ENCODE measurements at places on chromosomes 7 and 10. TPM values are rescaled to one million over a fixed set of nuclear protein-coding genes. Genes with fewer than 3 reads are reported as not detected.
A peak's percentile ranks its signal among the peaks of the same experiment; 100 is the strongest.

The HMX2 gene
- not detected for total RNA-seq

The RNF148 gene
- total RNA-seq, result 2.8 TPM

DNA sequence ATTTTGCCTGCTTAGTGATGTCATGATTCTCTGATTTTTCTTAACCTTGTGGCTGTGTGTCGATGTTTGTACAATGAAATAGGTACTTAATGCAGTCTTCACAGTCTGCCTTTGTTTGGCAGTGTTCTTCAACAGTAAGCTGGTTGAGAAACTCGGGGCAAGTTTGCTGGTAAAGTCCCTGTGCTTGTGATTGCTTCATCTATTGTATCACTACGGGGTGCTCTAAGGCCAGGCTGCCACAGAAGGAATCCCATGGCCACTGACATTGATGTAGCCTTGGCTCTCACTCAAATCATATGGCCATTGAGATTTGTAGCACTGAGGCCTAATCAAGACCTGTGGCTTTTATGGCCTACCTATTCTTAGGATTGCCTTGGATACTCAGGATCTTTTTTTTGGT lies 33.5 kb upstream of the PRSS37 start:
- no peaks in the 10 kb centered on the region for H3K36me3 ChIP-seq
- no peaks in the 10 kb centered on the region for H3K27me3 ChIP-seq
- no peak for DNase-seq
- no peaks in the 10 kb centered on the region for H3K4me1 ChIP-seq

DNA sequence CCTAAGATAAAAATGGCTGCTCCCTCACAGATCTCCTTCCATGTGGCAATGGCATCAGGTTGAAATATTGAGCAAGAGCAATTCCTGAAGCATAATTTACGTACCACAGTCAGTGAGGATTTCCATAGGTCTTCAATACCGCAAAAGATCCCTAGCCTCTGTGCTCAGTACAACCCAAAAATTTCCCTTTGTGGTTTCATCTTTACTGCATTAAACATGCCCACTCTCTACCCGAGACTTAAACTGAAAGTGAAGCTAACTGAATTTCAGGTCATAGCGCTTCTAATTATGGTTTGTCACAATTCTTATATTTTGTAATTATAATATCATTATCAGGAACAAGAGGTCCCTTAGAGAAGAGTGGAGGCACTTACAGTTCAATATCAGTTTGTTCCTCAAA lies 1071.1 kb downstream of the XPNPEP1 start:
- no peaks in the 10 kb centered on the region for H3K36me3 ChIP-seq
- H3K27me3 ChIP-seq, result no peaks in the 10 kb centered on the region
- H3K4me3 ChIP-seq, result no peak overlapping the region

The ADAMTS14 gene
- total RNA-seq, result 3.9 TPM

GRCh38 chr7:130430115-130430514 lies 10.7 kb downstream of the CEP41 start:
- no peaks in the 10 kb centered on the region for H3K27me3 ChIP-seq
- peaks cover 31% of the 10 kb centered on the region for H3K4me1 ChIP-seq
- DNase-seq, result no peak
- no peak overlapping the region for H3K27ac ChIP-seq
- H3K4me3 ChIP-seq, result no peak overlapping the region

DNA sequence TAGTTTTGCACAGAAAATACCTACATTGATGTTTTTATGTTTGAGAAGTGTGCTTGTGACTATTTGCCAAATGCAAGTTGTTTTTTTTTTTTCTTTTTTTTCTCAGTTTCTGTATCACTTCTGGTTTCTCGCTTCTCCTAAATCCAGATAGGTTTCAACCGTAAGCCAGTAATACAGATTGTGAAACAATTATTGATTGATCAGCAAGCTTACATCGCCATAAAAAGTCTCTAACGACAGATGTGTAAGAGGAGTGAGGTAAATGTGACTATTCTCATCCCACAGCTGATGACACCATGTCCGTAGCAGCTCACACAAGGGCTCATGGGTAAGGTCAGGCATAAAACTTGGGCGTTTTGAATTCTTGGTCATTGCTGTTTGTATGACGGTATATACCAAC lies 202.8 kb upstream of the AKR1E2 start:
- no peak overlapping the region for H3K27ac ChIP-seq
- no peaks in the 10 kb centered on the region for H3K36me3 ChIP-seq
- no peaks in the 10 kb centered on the region for H3K4me1 ChIP-seq
- H3K4me3 ChIP-seq, result no peak overlapping the region

The SPDYE9 gene
- total RNA-seq, result 0.11 TPM

DNA sequence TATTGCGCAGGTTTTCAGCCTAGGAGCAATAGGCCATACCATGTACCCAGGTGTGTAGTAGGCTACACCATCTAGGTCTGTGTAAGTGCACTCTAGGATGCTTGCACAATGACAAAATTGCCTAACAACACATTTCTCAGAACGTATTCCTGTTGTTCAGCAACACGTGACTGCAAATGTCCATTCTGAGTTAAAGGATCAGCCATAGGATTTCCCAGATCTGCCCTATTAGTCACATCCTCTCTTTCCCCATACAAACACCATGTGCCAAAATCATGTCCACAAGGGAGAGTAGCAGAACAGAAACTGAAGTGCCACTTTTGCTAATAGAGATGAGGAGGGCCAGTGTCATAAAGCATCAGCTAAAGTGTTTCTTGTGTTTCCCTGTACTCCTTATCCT lies 42.6 kb upstream of the AMPH start:
- no peaks in the 10 kb centered on the region for H3K36me3 ChIP-seq
- H3K27ac ChIP-seq, result no peak overlapping the region
- H3K27me3 ChIP-seq, result no peaks in the 10 kb centered on the region
- H3K4me1 ChIP-seq, result no peaks in the 10 kb centered on the region

DNA sequence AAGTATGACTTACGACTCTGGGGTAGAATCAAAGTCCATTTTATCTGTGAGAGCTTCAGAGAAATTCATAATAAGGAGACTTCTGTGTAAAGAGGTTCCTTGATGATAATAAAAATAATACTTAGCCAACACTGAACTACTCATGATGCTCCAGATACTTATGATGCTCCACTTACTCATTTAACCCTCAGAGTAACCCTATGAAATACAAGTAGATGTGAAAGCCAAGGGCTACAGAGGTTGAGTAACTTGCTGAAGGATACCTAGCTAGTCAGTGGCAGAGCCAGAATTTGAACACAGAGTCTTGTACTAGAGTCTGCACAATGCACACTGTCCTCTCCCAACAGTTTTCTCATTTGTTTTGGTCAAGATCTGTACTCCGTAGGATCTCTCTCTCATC lies 89.5 kb downstream of the HECW1 start:
- no peaks in the 10 kb centered on the region for H3K4me1 ChIP-seq
- H3K36me3 ChIP-seq, result no peaks in the 10 kb centered on the region
- no peak for DNase-seq
- H3K27ac ChIP-seq, result no peak overlapping the region

GRCh38 chr10:10915215-10915614 lies 102.5 kb upstream of the CELF2 start:
- no peak overlapping the region for H3K27ac ChIP-seq
- DNase-seq, result peak; percentile 24
- H3K4me1 ChIP-seq, result peaks cover 12% of the 10 kb centered on the region
- no peak overlapping the region for H3K4me3 ChIP-seq

DNA sequence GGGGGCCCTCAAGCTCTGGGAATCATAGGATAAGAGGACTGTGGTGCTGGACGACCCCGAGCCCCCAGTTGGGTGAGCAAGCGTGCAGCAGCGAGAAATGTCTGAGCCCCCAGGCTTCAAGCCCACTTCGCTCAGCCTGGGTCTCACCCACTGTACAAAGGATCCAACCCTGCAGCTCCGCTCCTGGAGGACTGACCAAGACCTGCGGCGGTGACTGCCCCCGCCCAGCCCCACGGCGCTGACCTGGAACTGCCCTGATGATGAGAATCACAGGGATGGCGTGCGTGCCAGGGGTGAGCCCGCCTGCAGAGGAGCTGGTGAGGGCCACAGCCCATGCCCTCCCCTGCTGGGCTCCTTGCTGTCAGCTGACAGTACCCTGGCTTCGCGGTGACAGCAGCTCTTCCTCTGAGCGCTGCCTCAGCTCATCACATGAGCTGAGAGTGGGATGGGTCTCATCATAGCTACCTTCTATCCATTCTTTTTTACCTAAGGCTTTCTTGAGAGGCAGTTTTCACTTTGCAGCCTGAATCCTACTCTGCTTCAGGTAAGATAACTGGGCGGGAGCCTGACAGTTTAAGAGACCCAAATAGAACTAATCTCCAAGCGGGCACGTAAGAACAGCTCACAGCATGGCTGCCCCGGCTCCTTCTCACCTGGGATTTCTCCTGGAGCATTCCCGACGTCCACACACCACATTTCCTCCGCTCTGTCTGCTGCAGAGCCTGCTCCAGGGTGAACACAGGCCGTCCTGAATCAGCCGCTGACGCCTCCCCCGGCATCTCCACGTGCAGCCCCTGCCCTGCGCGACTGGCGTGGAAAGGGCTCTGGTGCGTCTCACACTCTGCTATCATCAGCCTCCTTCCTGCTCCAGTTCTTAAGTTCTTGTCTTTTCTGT lies 329.9 kb downstream of the PTPRN2 start:
- H3K4me3 ChIP-seq, result no peak overlapping the region
- no peak for DNase-seq
- H3K4me1 ChIP-seq, result no peaks in the 10 kb centered on the region
- no peak overlapping the region for H3K27ac ChIP-seq
- H3K27me3 ChIP-seq, result no peaks in the 10 kb centered on the region
- H3K36me3 ChIP-seq, result no peaks in the 10 kb centered on the region

GRCh38 chr10:92385831-92386230 lies 94.9 kb downstream of the MARCHF5 start:
- no peaks in the 10 kb centered on the region for H3K36me3 ChIP-seq
- DNase-seq, result no peak
- H3K4me3 ChIP-seq, result no peak overlapping the region
- H3K4me1 ChIP-seq, result no peaks in the 10 kb centered on the region

The CDNF gene
- total RNA-seq, result 3.1 TPM

Data from lung (tissue), 17 donors.